ENCODE measurements at places on chromosomes 7 and 10. TPM values are rescaled to one million over a fixed set of nuclear protein-coding genes. Genes with fewer than 3 reads are reported as not detected.

DNA sequence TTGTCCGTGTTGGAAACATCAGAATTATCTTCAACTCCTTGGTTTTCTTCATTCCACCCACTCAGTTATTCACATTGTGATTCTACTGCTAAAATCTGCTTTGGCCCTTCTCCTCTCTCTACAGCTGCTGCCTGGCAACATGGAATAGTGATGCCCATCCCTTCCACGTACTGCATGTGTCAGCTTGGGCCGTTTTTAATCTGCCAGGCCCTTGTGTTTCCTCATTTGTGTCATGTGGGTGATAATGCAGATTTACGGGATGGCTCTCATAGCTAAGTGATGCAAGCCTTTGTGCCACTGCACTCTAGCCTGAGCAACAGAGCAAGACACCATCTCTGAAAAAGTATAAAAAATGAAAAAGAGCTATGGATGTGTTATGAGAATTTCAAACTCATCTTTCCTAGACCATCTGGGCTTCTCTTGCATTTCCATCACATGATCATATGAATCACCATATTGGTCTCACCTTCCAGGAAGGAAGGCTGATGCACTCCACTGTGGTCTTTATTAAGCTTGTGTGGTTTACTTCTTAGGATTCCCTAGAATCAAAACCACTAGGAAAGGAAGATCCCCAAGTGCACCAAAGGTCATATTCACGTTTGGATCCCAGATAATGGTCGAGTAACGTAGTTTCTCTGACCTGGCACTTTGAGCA, 20.6 kb upstream of the CELF2 start:
- no peak for DNase-seq

DNA sequence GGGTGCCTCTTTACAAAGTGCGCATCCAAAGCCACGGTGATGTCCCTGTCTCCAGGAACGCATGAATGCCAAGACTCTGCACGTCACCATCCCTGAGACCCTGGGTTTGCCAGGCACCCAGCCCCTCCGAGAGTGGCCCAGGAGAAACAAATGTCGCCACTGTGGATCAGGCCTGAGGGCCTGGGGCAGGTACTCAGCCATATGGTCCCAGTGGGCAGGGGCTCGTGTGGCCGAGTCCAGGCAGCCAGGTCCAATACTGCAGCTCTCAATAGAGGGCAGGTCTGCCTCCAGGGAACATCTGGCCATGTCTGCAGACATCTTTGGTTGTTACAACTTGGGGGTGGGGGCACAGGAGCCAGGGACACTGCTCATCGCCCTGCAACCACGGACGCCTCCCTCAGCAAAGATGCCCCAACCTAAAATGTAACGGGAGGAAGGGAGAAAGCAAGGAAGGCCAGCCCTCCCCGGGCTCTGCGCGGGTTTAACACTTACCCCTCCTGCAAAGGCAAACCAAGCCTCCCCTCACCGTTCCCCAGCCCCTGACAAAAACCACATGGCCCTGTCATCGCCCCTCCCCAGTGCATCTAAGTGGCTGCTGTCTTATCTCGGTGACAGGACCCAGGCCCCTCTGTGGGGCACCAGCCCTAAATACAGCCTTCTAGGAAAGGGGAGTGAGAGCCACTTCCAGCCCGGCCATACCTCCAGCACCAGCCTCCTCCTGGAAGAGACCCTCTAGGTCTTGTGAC, 10.3 kb upstream of the PAPOLB start:
- DNase-seq = no peak

DNA sequence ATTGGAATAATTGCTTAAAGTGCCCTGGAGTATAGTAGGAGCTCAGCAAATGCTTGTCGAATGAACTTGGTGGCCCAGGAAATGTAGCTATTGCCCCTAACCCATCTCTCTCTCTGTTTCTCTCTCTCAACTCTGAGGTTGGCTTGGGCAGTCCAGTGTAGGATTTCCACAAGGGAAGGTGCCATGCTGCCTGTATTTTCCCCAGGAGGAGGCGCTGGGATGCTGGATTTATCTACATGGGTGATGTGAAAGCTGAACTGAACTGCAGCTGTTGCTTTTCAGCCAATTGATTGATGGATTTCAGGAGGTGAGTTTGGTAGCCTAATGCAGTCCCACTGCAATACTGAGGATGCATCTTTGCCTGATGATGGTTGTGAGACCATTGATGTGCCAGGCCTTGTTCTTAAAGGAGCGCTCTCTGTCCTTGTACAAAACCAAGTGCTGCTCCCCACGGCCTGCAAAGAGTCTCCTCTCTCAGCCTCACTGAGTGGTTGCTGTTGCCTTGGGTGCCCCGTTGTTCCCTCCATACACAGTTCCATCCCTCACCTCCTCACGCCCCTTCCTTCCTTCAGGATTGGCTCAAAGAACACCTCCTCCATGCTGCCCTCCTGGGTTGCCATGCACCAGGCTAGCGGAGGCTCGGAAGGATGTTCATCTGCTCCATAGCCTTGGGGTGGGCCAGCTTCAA, 200.6 kb downstream of the GLRX3 start:
- DNase-seq = no peak

MLXIPL gene
- 4.4 TPM for polyA plus RNA-seq

DNA sequence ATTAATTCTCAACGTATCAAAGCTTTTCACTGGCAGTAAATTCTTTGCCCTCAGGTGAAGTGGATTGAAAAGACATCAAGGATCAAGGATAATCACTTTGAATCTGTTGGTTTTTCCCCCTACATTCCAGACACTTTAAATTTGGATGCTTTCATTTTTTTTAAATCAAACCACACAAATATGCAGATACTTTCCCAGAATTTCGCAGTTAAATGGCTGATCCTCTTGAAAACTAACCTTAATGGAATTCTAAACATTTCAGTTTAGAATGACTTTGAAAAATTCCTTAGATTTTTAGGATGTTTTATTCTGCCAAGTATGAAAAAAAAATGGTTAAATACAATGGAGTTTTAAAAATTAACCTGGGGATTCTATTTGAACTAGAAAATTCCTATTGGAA, 325.9 kb downstream of the GFRA1 start:
- DNase-seq = no peak

UTF1 gene
- not detected for polyA plus RNA-seq

GRCh38 chr10:59945590-59945989, 39.2 kb upstream of the CCDC6 start:
- DNase-seq = no peak

DNA sequence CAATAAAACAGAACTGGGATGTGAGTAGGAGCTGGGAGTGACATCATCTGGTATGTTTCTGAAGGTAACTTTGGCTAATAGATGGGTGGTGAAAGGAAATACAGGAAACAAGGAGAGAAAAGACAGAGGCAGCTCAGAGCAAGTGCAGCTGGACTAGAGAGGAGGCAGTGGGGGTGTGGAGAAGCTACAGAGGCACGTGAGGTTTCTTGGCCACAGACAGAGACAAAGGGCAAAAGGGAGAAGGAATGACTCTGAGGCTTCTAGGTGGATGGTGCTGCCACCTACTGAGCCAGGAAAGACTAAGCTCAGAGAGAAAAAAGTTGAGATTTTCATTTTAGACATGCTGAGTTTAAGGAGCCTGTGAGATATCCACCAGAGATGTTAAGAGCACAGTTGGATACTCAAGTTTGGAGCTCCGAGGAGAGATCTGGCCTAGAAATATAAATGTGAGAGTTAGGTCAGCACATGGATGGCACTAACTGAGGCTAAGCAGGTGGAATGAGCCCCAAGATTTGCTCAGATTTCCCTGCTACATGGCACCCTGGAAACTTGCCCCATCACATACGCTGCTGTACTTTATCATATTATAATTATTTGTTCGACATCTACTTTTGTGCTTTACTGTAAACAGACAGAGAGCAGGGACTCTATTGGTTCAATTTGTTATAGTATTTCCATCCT, 293.0 kb upstream of the IMMP2L start:
- no peak for DNase-seq

GRCh38 chr7:70678621-70679251, 453.2 kb upstream of the GALNT17 start:
- no peak for DNase-seq

DNA sequence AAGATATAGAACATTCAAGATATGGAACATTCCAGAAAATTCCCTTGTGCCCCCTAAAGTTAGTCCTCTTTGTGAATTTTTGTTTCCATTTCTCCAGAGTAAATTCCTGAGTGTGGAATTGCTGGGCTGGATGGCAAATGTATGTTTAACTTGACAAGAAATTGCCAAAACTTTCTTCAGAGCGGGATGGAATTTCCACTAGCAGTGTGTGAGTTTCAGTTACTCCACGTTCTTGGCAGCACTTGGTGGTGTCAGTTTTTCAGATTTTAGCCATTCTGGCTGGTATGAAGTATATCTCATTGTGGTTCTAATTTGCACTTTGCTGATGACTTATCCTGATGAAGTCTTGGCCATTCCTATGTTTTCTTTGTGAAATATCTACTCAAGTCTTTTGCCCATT, 71.2 kb downstream of the MGMT start:
- no peak for DNase-seq

DNA sequence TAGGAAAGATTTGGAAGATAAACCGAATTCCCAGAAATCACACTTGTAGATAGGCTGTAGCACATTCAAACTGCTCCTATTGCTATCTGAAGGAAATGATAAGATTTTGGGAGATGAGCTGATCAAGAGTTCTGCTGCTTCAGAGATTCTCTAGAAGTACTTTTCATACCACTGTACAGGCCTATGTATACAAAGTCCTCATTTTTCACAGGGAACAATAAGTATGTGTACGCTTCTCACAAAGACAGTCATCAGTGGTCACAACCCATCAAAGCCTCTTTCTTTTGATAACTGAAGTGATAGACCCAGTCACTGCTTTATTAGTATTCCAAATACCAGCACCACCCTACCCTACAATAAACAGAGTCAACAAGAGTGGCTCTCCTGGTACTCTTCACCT, 15.6 kb upstream of the SEPTIN7 start:
- no peak for DNase-seq

DNA sequence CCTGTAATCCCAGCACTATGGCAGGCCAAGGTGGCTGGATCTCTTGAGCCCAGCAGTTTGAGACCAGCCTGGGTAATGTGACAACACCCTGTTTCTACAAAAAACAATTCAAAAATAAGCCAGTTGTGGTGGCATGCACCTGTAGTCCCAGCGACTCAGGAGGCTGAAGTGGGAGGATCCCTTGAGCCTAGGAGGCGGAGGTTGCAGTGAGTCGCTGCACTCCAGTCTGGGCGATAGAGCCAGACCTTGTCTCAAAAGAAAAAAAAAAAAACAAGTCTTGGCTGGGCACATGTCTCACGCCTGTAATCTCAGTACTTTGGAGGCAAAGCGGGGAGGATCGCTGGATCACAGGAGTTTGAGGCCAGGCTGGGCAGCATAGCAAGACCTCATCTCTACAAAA, 74.6 kb upstream of the PDSS1 start:
- DNase-seq = no peak

DNA sequence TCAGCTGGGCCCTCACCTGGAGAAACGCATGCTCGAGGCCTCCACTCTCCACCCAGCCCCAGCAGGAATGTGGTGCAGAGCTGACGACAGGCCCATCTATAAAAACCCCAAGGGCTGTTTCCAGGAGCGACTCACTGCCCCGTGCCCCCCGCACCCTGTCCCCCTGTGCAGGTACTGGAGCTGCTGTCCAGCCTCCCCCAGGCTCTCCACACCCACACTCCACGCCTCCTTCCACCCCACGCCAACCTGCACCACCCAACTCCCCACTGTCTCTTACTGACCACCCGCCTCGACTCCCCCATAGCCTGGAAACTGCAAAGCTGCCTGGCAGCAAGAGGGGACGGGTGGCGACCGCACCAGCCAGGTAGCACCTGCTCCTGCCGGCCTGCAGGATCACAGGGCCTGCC, 43.3 kb downstream of the DIP2C start:
- DNase-seq = no peak

DNA sequence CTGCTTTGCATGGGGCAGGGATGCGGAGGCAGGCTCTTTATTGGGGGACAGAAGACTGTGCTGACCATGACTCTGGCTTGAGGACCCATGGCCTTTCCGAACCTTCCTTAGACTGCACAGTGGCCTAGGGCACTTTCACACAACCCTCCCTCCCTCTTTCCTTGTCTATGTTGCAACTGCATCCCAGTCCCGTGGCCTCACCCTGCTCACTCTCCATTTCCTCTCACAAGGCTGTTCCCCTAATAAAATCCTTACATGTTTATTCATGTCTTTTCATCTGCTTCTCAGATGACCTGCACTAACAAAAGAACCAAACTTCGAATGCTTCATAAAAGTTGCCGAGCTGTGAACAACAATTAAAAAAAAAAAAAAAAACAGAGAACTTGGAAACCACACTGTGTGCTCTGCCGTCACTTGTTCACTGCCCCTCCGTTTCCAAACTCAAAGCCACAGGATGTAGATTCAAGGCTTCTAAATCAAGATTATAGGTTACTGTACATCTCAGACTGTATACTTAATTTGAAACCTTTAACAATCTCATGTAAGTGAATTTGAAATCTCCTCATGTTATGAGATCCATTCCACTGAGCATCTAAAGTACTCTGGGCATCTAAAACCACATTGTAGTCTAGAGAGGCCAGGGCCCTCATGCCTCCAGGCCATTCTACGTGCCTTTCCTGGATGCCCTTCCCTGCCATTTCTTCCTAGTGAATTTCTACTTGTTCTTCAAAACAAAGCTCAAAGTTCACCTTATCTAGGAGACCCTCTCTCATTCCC, 265.9 kb downstream of the SNX13 start:
- no peak for DNase-seq

DNA sequence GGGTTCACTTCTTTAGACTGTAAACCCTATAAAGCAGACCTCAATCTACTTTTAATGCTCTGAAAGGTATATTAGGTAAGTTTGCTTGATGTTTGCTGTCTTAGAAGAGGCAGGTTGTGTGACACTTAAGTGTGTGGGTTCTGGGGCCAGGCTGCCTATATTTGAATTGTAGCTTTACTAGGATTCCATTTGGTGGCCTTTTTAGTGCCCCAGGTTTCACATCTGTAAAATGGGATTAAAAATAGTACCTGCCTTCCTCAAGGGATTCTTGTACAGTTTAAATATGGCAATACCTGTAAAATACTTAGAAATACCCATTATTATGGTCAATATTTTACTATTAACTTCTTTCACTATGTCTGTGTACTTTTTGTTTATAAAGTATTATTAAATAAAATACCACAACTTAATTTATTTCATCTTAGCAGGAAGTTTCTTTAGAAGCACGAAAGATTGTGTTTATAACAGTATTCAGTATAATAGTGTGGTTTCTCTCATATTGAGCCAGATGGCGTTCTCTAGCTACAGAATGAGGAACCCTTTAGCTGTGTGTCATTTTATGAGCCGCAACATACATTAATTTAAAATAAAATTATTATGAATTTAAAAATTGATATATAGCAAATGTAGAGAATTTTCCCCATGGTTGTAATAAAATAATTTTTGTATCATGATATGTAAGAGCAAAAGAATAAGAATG, 94.2 kb downstream of the CDK14 start:
- DNase-seq = no peak

DNA sequence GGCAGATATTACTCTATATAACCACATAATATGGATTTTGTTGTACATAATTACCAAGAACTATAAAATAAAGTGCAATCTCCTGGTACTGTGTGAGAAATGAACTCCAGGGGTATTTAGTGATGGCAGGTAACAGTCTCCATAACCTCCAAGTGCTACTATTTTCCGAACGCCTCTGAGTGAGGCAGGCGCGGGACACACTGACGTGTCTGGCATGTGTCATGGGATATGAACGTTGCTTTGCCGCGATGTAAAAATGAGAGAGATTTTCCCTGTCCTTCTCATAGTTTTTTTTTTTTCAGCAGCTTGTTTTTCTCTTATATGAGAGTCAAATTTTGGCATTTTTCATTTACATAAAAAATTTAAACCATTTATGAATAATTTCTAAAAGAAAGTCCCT, 3.6 kb downstream of the ADARB2 start:
- no peak for DNase-seq

- DNase-seq = no peak
These were observed 10.8 kb downstream of the SLIT1 start for GRCh38 chr10:97174941-97175340.

Measured in spinal cord (tissue), 10 donors.